ENCODE measurements at places on chromosomes 4 and X.

- no peak for DNase-seq
These were observed 43.7 kb upstream of the TADA2B start for GRCh38 chr4:6999172-7000086.

DNA sequence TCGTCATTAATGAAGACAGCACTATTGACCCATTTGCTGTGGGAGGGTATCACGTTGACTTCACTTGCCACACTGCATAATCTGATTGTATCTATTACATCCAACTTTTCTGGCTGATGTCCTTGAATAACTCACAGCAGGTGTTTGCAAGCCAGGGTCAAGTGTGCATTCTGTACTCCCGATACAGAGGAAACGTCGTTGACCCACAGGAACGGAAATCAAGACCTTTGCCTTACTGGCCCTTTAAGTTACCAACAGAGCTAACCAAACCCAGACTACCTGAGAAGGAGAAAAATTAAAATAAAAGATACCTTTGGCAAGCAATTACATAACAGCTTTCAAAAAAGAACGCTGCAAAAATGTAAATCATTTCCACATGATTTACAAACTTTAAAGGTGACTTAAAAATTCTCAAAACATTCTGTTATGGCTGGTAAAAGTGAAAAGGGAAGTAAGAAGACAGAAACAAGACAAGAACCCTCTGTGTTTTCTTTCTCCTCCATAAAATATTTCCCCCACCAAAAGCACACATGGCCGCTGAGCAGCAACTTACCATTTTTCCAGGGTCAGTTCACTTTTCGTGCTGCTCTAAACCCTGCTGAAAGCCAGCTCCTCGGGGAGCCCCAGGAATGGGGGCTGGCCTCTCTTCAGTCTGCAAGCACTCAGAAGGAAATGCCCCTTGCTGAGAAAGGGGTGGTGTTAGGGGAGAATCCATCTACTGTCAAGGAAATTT is 6.5 kb upstream of the SHISA3 start:
- DNase-seq, result no peak

GRCh38 chrX:137278825-137279224 is 245.0 kb upstream of the GPR101 start:
- DNase-seq, result no peak

GRCh38 chrX:2449135-2449886 is 51.5 kb downstream of the DHRSX start:
- no peak for DNase-seq

DNA sequence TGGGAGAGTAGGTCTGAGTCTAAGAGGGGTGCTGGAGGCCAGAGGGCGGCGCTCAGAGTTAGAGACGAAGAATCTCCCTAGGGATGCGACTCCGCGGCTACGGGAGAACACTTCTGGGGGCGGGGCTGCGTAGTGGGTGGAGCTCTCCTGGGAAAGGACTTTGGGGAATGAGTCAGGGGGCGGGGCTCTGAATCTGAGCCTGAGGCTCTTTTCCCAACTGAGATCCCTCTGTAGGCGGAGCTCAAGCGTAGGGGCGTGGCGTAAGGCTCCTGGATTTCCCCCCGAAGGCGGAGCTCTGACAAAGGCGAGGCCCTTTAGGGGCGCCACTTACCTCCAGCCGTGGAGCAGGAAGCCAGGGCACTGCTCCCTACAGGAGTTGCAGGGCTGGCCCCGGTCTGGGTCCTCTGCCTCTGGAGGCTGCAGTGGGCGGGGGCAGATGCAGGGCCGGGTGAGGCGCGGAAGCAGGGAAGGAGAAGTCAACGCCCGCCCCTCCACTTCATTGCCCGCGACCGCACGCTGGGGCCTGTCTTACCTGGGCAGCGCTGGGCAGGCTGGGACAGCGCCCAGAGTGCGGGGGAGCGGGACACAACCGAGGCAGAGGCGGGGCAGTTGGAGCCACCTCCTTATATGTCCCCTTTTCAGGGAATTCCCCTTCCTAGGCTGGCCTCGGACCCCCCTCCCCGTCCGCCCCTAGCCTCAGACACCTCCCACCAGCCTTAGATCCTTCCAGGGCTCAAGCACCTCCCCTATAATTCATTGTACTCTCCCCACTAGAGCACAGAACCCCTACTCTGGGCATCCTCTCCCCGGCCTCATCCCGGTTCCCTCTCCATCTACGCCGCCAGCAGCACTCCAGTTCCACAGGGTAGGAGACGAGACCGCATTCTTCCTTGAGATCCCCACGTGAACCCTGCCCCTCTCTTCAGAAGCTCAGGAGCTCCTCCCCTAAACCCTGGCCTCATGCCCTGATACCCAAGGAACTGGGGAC is 1.6 kb downstream of the PRICKLE3 start:
- no peak for DNase-seq
